ENCODE measurements at places on chromosomes 2 and 18. TPM values are rescaled to one million over a fixed set of nuclear protein-coding genes. Genes with fewer than 3 reads are reported as not detected.

GPBAR1 gene
- total RNA-seq, result 0.25 TPM

CD8B gene
- total RNA-seq, result 0.71 TPM

DYNAP gene
- 0.46 TPM for total RNA-seq

CRYGD gene
- total RNA-seq, result 6.3 TPM

KIF5C gene
- total RNA-seq, result 73.5 TPM

- no peak for DNase-seq
Observed at GRCh38 chr18:58662118-58662517, 9.1 kb upstream of the MALT1 start.

DNA sequence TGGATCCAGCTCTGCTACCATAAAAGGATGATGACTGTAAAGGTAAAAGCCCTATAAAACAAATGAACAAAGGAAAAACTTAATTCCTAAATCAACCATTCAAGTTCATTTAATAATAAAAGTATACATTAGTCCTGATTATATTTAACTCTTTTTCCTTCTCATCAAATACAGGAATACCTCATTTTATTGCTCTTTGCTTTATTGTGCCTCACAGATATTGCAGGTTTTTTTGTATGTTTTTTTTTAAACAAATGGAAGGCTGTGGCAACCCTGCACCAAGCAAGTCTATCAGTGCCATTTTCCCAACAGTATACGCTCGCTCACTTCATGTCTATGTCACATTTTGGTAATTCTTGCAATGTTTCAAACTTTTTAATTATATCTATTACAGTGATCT, 38.2 kb downstream of the USP37 start:
- DNase-seq, result no peak

- no peak for DNase-seq
Observed at GRCh38 chr18:6222271-6222670, 192.4 kb downstream of the L3MBTL4 start.

All from WTC11 (cell line).